Dorsolateral prefrontal cortex (tissue), 122 donors: ENCODE measurements at places on chromosomes 12 and 14. TPM values are rescaled to one million over a fixed set of nuclear protein-coding genes. Genes with fewer than 3 reads are reported as not detected.

DNA sequence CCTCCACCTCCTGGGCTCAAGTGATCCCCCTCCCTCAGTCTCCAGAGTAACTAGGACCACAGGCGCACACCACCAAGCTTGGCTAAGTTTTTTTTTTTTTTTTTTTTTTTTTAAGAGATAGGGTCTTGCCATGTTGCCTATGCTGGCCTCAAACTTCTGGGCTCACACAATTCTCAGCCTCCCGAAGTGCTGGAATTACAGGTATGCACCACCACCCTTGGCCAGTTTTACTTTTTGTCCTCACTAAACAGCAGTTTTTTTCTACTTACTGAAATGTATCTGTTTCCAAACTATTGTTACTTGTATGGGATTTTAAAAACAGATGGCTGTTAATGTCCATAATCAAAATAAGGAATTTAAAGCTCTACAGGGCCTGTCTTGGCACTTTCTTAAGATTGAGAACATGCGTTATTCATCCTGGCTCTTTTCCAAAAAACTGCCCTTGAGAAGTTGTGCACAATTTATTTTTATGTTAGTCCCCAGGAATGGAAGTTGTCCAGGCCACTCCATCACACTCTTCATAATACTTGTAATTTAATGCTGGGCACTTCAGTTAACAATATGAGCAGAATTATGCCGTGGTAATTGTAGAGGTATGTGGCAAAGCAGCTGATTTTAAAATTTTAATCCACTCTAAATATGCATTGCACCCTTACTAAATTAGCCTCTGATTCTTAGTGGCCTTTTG is 51.9 kb upstream of the REP15 start:
- no peak for DNase-seq

The ITFG2 gene
- 38.2 TPM for total RNA-seq

GRCh38 chr12:26580619-26581018 is 252.4 kb downstream of the ITPR2 start:
- no peak for DNase-seq

The MYF5 gene
- not detected for total RNA-seq

The LRTM2 gene
- total RNA-seq = 25.0 TPM

DNA sequence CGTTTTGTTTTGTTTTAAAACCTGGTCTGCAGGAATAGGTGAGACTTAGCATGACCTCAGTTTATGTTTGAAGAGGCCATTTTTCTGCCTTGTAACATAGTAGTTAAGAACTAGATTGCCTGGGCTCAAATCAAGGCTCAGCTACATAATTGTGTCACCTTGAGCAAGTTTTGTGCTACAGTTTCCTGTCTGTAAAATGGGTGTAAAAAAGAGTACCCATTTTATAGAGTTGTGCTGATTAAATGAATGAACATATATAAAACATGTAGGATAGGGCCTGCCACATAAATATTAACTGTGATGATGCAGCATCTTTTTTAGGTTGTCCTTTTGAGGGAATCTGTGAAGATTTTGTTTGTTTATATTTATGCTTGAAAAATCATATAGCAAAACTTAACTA is 7.2 kb downstream of the WNK1 start:
- DNase-seq = no peak

The NPFF gene
- total RNA-seq = not detected

The AKAP6 gene
- 285 TPM for total RNA-seq

DNA sequence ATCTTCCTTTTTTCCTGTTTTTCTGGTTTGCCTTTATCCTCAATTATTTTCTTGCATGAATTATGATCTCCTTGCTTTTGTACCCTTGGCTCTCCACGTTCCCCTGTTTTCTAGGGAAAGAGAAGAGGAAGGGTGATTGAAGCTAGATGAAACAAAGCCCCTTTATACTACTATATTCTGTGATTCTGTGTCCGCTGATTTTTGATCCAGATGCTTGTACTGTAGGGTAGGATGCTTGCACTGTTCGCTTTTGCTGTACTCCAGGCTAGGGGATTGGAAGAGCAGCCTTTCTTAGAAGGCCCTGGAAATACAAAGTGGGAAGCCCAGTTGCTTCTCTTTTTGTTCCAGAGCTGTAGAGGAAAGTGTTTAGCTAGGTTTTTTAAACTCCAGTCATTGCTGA is 35.1 kb upstream of the KLHDC2 start:
- no peak for DNase-seq

The RERGL gene
- 3.4 TPM for total RNA-seq

GRCh38 chr12:2083561-2083960 is 30.8 kb downstream of the CACNA1C start:
- DNase-seq = no peak

- no peak for DNase-seq
These were observed 9.2 kb downstream of the NIN start for GRCh38 chr14:50821510-50822464.
